ENCODE measurements at places on chromosomes 6 and 20.

- no peak for DNase-seq
Measured at GRCh38 chr20:53141201-53142050, 169.3 kb downstream of the TSHZ2 start.

GRCh38 chr6:133436652-133437051 lies 195.5 kb downstream of the EYA4 start:
- DNase-seq = no peak

DNA sequence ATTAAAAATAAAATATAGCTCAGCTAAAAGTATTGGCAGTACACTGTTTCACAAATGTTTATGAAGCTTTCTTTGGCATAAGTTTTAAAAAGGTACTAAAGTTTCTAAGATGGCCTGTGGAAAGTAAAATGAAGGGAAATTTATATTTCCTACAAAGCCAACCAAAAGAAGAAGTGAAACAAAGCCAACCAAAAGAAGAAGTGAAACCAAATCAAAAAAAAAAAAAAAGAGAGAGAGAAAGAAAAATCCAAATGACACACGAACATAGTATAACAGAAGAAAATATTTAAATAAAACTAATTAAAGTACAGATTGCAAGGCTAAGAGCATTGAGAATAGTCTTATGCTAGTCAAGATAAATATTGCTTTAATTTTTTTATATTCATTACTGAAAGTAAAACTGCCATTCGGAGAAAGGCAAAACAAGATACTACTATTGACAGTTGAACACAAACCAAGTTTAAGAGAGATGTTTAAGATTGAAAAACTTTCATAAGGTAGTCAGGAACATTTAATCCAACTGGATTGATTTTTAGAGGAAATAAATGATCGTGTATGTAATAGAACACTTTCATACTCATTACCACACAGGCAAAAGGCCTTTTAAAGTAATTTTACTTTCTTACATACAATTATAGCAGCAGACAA lies 12.8 kb upstream of the KHDRBS2 start:
- no peak for DNase-seq

GRCh38 chr6:125188037-125188436 lies 34.5 kb downstream of the TPD52L1 start:
- no peak for DNase-seq

- DNase-seq = no peak
Measured at GRCh38 chr20:17808357-17808756, 108.6 kb downstream of the BANF2 start.

DNA sequence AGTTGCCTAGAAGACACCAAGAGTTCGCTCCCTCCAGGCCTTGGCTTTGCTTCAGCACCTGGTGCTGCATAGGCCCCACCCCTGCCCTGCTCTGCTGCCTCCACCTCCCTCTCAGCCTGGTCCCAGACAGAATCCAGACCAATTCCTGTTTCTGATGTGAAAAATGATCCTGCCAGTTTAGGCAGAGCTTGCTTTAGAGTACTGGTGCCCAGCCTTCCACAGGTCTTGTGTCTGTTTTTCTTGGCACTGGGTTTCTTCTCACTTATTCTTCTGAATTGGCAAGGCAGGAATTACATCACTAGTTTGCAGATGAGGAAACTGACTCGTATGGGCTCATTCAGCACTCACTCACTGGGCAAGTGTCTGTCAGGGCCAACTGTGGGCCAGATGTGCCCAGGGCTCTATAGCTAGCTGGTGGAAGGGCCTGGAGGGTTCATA lies 53.0 kb downstream of the HLA-A start:
- DNase-seq = no peak

GRCh38 chr6:107510108-107510507 lies 20.2 kb downstream of the SOBP start:
- DNase-seq = no peak

DNA sequence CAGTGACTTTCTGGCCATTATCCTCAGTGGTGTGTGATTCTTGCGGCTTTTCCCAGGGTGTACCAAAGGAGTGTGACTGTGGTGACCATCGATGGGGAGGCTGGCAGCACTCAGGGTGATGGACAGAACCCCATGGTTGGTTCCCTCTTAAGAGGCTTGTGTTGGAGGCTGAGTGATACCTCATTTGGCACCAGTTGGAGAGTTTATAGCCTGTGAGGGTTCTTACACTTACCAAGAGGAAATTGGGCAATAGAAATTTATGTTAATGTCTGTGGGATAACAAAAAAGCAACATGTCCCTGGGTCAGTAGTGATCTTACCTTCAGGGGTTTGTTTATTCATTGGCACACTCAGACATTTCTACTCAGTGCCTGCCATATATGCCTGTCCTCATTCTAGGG lies 37.2 kb downstream of the DAAM2 start:
- DNase-seq = no peak

DNA sequence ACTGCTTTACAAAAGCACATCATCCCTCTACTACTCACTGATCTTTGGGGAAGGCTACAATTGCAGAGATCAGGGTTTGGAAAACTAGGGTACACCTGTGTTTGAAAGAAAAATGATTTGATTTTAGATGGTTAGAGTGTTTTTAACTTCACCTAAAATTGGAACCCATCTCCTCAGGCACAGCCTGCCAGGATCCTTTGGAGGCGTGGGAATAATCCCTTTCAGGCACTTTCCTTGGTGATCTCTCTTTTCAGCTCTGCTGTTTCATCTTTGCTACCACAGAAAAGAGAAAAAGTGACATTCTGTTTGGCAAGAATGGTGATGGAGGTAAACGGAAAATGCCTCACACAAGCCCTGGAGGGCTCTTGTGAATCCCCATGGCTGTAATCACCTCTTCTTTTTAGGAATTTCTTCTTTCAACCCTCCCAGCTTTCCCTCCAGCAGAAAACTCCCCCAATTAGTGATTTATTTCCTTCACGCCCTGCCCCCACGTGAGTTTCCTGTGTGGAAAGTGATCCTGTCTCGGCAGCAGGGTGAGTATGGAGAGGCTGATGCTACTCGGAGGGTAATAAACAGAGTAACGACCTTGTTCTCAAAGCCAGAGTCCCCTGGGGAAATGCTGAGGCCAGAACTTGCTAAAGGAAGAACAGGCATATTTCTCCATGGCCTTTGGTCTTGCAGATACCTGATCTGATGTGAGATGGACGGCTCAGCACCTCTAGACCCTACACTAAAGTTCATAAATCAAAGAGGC lies 9.2 kb downstream of the KCNG1 start:
- no peak for DNase-seq

DNA sequence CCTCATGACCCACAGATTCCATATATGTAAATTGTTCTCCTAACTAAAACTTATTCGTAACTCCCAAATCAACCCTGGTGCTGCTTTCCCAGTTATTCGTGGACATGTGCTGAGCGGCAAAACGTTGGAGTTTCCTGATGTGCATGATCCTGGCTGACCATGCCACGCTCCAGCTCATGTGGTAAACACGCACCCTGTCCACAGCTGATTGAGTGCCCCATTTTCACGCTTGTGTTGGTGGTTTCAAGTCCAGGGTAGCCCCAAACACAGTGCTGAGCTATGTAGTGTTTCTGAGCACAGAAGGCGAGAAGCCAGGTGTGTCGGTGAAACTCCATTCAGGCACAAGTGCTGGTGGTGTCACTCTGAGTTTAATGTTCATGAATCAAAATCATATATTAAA lies 19.1 kb upstream of the FOXC1 start:
- DNase-seq = no peak

DNA sequence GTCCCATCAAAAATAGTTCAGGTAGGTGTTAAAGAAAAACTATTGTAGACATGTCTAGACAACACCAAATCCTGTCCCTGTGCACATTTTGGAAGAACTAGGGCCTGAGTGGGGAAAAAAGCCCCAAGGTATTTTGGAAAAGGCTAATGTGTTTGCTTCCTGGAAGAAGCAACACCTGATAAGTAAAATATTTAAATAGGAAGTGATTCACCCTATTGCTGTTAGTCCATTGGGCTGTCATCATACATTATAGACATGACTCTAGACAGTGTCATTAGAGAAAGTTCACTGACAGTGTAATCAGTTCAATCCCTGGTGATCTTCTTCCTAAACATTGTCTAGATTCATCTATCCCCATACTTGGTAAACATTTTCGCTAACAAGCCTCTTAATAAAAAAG lies 465.3 kb downstream of the CBLN4 start:
- no peak for DNase-seq

GRCh38 chr6:72984981-72985665 lies 240.2 kb downstream of the KHDC1L start:
- DNase-seq = no peak

- no peak for DNase-seq
Measured at GRCh38 chr6:3797231-3798054, 45.9 kb upstream of the PXDC1 start.

GRCh38 chr6:7188492-7188891 lies 80.7 kb downstream of the RREB1 start:
- no peak for DNase-seq

- peak; percentile 56 for DNase-seq
Measured at GRCh38 chr20:31675828-31676608, 38.3 kb downstream of the COX4I2 start.

- DNase-seq = no peak
Measured at GRCh38 chr6:97594844-97595243, 311.8 kb upstream of the MMS22L start.

DNA sequence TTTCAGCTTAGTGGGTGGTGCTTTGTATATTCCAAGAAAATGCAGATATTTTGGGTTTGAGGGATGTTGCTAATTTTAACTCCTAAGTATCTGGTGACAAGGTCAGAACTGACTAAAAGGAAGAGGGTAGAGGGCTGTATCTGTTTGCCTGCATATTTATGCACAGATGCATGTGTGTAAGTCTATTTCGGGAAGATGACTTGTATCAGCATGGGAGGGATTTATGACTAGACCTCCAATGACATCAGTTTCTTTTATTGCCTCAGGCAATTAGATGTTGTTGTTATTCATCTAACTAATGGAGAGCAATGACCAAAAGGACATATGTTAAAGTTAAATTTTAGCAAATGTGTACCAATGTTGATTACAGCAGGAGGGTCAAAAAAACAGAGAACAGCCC lies 734.3 kb downstream of the QKI start:
- no peak for DNase-seq

GRCh38 chr6:163702736-163703135 lies 288.2 kb downstream of the QKI start:
- no peak for DNase-seq

DNA sequence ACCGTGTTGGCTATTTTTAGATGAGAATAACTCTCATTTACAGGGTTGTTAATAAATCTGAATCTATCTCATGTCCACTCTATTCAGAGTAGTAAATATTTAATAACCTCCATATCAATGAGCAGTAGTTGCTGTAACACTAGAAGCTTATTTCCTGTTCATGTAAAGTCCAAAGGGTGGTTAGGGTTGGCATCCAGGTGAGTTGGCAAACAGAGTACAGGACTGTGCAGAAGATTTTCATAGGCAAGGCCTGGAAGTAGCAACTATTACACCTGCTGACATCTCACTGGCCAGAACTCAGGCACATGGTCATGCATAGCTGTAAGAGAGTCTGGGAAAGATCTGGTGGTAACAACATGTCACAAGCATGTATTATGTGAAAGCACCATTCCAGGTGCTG lies 147.5 kb downstream of the PHF3 start:
- no peak for DNase-seq

DNA sequence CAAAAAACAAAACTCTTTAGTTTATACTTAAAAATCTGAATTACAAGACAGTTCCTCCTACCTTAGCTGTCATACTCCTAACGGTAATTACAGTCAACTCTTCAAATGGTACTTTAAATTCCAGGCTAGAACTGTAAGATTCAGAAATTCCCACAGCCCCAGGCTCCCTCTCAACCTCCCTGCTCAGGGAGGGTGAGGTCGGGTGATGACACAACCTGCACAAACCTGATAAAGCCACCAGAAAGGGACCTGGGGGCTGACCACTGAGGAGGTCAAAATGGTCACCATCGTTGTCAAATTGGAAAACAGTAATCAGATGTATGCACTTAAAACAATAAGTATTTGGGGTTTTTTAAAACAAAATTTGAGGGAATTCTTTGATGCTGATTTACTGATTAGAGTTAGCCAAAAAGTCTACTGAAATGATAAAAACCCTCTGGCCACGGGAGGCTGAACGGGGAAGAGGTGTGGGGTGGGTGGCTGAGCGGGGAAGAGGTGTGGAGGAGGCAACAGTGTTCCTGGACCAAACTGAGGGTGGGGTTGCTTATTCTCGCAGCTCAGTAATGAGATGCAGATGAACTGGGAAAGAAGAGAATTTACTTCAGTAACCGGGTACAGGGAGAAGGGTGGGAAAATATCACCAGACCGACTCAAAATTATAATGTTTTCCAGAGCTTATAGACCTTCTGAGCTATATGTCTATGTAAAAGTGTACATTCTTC lies 52.4 kb downstream of the SLC22A1 start:
- no peak for DNase-seq

GRCh38 chr20:21391185-21391971 lies 5.9 kb downstream of the NKX2-4 start:
- DNase-seq = no peak

DNA sequence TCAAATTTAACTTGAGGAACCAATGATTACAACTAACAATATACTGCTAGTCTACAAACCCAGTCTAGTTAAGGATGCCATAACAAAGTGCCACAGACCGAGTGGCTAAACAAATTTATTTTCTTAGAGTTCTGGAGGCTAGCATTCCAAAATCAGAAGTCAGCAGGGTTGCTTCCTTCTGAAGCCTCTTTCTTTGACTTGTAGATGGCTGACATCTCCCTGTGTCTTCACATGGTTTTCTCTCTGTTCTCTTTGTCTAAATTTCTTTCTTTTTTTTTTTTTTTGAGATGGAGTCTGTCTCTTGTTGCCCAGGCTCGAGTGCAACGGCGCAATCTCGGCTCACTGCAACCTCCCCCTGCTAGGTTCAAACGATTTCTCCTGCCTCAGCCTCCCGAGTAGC lies 56.1 kb downstream of the NCOA3 start:
- DNase-seq = no peak

DNA sequence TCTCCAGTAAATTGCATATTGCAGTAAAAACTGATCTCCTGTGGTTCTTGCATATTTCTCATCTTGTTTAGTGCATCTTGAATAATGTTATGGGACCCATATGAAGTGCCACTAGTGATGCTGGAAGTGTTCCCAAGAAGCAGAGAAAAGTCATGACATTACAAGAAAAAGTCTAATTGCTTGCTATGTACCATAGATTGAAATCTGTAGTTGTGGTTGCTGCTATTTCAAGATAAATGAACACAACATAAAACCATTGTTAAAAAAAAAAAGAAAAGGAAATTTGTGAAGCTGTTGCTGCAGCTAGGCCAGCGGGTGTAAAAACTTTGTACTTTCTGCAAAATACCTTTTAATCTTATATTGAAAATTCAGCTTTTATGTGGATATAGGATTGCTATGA lies 304.5 kb downstream of the PHF3 start:
- peak; percentile 17 for DNase-seq

DNA sequence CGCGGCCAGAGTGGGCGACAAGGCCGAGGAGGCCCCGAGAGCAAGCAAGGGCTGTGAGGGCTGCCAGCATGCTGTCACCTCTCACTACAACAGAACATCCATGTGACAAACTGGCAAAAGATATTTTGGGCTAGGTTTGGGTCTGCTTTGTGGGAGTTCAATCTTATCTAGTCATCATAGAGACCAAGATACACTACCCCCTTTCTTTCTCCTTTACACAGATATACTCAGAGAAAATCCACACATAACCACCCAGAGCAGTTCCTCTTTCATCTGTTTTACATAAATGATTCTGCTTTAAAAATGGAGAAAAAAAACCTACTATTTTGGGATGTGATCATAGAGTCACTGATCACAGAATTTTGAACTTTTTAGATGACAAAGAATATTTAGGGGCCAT lies 16.8 kb downstream of the SOX4 start:
- DNase-seq = no peak
